ENCODE measurements at places on chromosomes 3 and 15.

- no peak for DNase-seq
These were observed 184.9 kb downstream of the SV2B start for GRCh38 chr15:91284758-91285466.

DNA sequence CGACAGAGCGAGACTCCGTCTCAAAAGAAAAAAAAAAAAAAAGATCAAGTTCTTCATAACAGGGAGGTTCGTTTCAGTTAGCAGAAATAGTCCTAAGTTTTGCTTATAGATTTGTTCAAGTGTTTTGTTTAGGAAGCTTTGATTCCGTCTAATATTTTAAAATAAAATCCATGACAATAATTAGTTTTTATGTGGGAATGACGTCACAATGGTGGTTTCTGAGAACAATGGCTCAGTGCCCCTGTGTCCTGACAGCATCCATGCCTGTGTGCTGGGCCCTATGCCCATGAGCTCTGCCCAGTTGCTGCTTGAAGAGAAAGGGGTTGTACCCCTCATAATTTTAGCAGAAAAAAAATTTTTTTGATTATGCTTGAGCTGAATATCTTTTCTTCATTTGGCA is 134.0 kb downstream of the SST start:
- no peak for DNase-seq

- DNase-seq: no peak
These were observed 175.9 kb downstream of the CHST2 start for GRCh38 chr3:143295201-143296080.

DNA sequence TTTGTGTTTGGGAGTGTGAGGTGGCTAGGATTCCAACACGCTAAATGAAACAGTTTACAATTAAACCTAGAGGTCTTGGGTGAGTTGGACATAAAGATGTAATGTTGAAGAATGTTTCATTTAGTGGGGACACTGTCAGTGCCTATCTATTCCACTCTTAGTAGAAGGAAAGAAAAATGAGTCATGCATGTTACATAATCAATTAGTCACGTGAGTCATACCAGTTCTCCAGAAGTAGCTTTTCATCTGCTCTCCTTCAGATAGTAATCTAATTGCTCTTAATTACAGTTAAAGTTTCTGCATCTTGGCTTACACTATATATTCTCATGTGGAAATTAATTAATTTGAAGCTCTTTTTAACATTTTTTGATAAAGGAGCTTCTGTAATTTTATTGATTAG is 115.7 kb upstream of the P2RY1 start:
- DNase-seq: no peak

DNA sequence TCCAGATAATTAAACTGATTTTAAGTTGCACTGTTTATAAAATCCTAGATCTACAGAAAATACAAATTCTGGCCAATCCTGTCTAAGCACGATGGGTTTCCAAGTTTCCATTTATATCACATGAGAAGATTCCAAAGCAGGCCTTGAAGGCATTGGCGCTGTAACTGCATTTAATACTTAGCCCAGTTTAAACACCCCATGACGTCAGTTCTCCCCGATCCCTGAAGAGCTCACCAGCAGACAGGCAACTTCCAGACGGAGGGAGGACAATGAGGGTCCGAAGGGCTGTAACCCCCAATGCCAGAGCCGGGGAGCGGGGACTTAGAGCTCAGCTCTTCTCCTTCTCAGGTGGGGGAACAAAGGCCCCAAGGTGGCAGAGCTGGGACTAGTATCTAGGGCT is 117.3 kb downstream of the XXYLT1 start:
- no peak for DNase-seq

DNA sequence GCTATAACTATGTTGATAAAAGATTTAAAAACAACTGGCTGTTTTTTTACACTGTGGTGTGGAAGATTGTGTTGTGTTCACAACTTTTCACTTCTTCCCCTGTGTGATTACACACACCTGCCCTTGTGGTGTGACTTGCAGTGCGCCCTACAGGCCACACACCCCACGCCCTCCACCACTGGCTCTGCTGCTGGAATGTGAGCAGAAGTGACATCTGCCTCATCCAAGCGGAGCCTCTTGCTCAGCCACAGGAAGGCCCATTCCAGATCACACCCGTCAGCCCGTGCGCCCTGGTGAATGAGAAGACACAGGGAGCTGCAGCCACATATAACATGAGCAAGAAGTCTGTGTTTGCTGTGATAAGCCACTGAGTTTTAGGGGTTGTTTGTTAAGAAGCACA is 7.0 kb downstream of the CCR2 start:
- DNase-seq: no peak

- DNase-seq: no peak
These were observed 107.4 kb upstream of the HES1 start for GRCh38 chr3:194028434-194029004.

GRCh38 chr15:82301296-82302016 is 38.8 kb downstream of the SAXO2 start:
- DNase-seq: no peak

DNA sequence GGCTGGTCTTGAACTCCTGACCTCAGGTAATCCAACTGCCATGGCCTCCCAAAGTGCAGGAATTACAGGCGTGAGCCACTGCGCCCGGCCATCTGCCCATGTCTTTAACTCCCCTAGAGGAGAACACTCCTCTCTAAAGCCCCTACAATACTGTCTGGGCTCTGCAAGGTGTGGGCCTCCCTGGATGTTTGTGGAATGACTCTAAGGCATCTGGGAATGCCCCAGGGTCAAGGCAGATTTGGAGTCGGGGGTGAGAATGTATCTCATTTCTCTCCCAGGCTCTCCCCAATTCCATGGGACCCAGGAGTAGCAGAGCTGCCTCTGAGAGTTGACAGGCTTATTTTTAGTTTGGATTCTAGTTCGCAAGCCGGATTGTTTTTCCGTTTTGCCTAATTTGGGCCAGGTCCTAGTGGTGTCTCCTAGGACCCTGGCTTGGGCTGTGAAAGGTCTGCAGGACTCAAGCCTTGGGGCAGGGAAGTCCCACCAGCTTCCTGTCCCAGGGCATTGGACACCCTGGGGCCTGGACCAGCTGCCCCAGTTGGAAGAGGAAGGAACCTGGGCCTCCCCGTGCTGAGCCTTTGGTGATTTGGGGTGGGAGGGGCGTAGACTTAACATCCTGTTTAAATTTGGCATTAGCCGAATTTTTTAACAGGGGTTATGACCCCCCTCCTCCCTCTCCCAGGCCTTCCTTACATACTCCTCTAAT is 53.5 kb downstream of the MAGEF1 start:
- no peak for DNase-seq

DNA sequence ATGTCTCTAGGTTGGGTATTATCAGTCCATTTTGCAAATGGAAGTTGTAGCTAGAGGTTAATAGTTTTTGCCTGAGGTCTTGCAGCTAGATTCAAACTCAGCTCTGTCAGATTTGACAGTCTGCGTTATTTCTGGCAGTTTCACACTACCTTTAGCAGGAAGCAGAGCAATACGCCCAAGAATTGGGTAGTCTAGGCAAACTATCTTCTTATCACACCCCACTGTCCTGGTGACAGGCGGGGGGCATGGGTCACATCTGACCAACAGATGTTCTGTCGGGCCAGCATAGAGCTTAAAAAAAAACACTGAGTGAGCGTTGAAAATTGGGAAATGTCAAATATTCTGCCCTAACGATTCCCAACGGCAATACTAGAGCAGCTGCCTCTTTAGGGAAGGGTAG is 5.7 kb downstream of the GPR160 start:
- no peak for DNase-seq

- no peak for DNase-seq
These were observed 88.6 kb upstream of the RASGRF1 start for GRCh38 chr15:79179108-79179561.

GRCh38 chr3:72694398-72694797 is 153.8 kb downstream of the SHQ1 start:
- DNase-seq: no peak

DNA sequence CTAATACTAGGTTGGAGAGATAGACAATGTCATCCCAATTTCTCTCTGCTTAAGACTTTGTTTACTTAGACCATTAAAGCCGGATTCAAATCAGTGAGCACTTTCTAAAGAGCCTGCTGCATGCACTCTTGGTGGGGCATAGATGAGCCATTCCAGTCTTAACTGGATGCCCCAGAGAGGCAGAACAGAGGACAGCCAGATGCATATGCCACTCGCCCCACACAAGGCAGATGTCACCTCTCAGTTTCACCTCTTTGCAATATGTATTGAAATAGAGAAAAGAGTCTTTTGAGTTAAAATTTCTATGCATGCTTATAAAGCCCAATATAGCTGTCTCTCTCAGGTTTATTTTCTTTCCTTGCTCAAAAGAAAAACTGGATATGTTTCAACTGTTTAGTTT is 89.5 kb downstream of the LARS2 start:
- no peak for DNase-seq

DNA sequence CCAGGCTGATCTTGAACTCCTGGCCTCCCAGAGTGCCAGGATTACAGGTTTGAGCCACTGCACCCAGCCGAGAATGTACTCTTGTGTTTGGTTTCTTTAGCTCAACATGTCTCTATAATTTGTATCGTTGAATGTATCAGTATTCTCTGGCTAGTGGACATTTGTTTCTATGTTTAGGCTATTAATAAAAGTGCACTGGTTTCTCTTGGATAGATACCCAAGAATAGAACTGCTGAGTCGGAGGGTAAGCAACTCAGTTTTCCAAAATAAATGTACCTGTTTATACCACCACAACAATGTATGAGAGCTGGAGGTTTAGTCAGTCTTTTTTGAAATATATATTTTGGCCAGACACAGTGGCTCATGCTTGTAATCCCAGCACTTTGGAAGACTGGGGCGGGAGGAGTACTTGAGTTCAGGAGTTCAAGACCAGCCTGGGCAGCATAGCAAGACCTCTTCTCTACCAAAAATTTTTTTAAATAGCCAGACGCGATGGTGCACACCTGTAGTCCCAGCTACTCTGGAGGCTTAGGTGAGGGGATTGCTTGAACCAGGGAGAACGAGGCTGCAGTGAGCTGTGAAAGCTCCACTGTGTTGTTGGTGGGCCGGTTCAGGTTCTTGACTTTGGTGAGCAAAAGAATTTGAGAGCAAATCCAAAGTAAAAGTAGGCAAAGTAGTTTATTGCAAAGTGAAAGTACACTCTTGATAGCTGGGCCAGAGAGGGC is 7.7 kb upstream of the IVD start:
- DNase-seq: no peak

DNA sequence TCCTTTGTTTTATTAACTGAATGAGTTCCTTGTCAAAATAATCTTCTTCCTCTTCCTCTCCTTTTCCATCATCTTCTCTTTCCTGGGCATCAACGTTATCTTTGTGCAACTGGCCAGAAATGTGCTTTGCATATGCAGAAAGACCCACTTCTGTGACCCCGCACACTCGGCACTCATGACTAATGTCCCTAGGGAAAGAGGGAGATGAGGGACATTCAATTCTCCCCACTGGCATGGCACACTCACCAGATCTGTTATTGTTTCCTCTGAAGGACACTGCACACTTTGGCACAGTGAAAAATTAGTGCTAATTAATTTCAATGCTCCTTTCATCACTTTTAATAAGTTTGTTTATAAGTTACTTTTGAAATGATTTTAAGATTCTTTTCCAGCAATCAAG is 34.0 kb downstream of the ZNF106 start:
- DNase-seq: no peak

- no peak for DNase-seq
These were observed 40.4 kb upstream of the RAB6B start for GRCh38 chr3:133935843-133936769.
